ENCODE measurements at places on chromosomes 11 and 22. TPM values are rescaled to one million over a fixed set of nuclear protein-coding genes. Genes with fewer than 3 reads are reported as not detected.

- no peak for DNase-seq
Observed at GRCh38 chr11:129787532-129788155, 28.0 kb upstream of the TMEM45B start.

DNA sequence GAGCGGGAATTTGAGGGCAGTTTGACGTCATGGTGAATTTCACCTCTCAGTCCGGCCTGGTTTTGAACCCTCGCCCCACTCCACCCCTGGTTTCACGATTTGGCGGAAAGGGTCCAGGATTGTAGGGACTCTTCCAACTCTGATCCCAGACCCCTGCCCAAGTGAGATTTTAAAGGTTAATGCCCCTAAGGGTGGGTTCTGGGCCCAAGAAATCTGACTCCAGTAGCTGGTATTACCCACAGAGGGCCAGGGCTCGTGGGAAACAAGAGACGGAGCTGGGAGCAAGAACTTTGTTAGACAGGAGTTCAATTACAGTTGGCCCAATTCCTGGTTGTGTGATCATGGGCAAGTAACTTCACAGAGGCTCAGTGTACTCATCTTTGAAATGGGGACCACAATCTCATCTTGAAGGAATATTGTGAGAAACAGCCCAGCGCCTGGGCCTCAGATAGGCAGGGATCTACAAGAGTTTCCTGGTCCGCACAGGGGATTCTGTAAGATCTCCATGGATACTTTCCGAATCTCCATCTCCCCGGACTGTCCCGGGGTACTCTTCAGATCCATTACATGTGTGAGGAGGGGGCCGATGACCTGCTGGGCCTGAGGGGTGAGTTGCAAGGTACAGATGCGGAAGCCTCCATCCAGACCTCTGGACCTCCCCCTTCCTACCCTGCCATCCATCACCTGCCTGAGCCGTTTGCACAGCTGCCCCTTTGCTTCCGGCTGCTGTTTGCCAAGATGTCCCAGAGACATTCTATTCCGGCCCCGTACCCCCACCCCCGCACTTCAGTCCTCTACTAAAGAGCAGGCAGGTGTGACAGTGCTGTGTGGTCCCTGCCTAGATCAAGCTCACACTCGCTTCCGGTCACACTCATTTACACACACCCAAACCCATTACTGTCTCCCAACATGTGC lies 687 bp upstream of the CALCA start:
- no peak for DNase-seq

DNA sequence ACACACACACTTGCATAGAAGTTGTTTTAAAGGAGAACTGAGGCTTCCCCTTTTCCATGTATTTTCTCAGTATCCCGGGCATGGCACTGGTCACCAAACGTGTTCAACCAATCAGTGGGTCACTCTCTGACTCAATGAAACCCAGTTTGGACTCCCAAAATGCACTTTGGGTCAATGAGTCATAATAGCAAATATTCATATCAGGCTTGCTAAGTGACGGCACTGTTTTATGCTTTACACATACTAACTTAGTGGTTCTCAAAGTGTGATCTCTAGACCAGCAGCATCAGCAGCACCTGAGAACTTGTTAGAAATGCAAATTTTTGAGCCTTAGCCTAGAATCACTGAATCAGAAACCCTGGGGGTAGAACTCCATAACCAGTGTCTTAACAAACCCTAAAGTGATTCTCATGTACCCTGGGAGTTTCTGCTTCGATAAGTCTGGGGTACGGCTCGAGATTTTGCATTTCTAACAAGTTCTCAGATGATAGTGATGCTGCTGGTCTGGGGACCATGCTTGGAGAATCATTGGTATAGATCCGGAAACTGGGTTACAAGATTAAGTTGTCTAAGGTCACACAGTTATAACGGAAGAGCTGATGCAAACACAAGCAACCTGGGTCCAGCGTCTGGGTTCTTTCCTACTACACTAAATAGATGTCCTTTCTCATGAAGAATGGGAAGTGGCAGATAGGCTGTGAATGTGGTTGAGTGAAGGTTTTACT lies 35.6 kb downstream of the ETS1 start:
- DNase-seq = no peak

- DNase-seq = no peak
Observed at GRCh38 chr11:47591764-47592163, 2.4 kb downstream of the C1QTNF4 start.

DNA sequence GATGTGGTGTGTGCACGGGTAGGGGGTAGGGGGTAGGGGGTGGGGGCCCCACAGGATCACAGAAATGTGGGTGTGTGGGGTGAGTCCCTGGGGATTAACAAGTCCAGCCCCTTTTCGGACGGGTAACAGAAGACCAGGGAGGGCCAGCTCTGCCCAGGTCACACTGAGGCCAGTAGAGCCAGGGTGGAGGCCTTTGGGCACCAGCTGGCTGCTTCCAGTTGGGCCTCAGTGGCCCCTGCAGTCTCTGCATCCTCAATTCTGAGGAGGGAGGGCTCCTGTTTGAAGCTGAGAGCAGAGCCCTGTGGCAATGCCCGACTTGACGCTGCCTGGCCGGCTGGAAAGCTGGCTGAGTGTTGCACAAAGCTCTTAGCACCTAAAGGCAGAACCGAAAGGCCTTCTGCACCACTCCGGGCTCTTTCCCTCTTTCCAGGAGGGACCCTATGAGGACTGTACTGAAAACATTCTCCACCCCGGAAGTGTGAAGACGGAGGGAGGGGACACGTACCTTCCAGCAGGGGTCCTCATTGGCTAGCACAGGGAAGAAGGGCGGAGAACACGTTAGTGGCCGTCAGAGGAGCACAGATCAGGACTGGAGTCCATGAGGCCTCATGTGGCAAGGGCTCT lies 120.4 kb downstream of the PHF21B start:
- no peak for DNase-seq

GRCh38 chr11:107704451-107704850 lies 7.4 kb downstream of the SLN start:
- DNase-seq = no peak

DNA sequence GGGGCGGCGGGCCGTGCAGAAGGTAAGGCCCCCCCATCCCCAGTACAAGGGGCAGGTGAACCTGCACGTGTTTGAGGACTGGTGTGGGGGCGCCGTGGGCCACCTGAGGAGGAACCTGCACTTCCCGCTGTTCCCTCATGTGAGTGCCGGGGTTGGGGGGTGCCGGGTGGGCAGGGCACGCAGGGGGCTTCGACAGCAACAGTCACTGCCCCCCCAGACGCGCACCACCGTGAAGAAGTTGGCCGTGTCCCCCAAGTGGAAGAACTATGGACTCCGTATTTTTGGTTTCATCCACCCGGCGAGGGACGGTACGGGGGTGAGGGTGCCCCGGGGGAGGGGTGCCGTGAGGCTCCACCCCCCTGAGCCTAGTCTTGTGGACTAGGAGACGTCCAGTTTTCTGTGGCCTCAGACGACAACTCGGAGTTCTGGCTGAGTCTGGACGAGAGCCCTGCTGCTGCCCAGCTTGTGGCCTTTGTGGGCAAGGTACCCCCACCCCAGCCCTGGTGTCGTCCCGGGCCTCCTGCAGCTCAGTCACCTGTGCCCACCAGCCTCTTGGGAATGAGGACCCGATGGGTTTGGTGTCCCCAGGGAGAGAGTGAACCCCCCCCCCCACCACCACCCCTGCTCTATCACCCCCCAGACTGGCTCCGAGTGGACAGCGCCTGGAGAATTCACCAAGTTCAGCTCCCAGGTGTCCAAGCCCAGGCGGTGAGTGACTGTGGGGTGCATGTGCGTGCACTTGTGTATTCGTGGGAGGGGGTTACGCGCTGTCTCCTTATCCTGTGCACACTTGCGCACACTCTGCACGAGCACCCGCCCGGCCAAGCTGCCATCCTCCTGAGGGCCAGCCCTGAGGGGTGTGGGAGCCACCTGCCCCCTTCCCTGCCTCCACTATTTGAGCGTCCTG lies 3.8 kb downstream of the B4GALNT4 start:
- DNase-seq = no peak

DNA sequence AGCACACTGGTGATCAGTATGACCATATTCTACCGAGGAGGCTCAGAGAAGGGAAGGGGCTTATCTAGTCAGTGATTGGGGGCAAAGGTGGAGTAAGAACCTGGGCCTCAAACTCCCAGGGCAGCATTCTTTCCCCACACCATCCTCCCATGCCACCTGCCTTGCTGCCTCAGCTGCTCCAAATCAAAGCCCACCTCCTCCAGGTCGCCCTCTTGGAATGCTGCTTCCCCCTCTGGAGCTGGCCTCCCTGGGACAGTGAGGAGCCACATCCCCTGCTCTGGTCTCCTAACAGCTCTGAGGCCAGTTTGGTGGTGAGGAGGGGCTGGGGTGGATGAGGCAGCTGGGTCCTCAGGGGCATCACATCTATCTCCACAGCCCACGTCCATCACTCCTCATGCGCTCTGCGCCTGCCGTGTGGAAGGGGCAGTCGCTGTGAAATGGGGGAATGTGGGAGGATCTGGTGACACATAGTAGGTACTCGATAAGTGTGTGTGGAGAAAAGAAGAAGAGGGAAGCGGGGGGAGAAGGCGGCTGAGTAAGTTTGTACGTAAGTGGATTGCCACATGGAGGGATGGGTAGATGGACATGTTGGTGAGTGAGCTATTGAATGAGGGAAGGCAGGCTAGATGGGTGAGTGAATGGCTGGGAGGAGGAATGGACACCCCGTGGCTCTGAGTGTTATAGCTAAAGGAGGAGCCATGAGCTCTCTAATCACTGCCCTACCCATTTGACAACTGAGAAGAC lies 16.1 kb upstream of the ARHGEF17 start:
- no peak for DNase-seq

- no peak for DNase-seq
Observed at GRCh38 chr11:14835496-14836492, 56.2 kb downstream of the CYP2R1 start.

GRCh38 chr11:134740590-134741261 lies 328.7 kb upstream of the B3GAT1 start:
- no peak for DNase-seq

- no peak for DNase-seq
Observed at GRCh38 chr11:26946257-26946716, 47.6 kb upstream of the FIBIN start.

GRCh38 chr11:76825726-76826396 lies 34.9 kb upstream of the ACER3 start:
- no peak for DNase-seq

DNA sequence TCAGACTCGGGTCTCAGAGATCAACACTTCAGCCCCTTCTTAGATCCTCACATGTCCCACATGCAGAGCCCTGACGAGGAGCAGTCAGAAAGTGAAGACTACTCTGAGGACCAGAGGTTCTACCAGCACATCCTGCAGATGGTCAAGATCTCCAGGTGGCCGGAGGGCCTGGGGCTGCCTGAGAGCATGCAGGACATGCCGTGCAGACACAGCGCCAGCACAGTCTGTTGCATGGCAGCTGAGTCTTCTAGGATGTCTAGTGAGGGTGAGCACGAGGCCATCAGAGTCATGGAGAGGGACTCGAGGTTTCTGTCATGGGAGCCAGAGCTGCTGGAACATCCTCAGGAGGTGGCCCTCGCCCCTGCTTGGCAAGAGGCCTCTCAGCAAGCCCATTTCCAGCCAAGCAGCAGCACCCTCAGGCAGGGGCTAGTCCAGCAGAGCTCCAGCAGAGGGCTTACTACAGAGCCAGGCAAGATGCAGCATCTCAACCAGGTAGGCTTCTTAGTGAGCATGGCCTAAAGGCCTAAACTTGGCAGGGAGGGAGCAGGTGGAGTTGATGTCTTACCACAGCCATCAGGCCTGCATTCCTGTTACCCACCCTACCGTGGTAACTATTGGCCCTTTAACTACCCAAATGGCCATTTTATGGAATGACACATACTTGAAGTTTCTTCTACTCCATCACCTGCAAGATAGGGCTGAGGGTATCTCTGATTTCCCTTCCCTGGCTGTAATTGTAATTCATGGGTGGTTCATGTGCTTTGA lies 28.7 kb downstream of the CEP164 start:
- DNase-seq = no peak

GRCh38 chr22:24706054-24706453 lies 68.5 kb downstream of the PIWIL3 start:
- DNase-seq = no peak

DNA sequence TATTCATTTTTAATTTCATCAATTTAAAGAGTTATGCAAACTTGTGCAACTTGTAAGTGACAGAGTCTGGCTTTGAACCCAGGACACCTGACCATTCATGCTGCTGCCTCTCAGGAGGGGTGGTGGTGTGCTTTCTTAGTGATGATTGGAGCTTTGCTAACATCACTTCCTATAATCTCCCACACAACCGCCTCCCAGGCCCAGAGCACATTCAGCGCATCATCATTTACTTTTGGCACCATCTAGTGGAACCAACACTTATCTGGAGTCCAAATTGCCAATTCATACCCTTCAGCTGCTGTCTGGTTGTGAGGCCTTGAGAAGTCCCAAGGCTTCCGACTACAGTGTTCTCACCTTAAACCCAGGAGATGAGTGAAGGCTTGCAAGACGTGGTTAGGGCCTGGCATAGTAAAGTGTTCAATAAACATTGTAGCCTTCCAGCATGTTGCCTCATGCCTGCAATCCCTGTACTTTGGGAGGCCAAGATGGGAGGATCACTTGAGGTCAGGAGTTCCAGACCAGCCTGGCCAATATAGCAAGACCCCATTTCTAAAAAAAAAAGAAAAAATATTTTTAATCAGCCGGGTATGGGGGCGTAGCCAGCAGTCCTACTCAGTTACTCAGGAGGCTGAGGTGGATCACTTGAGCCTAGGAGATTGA lies 1.1 kb upstream of the TTLL1 start:
- DNase-seq = no peak

DNA sequence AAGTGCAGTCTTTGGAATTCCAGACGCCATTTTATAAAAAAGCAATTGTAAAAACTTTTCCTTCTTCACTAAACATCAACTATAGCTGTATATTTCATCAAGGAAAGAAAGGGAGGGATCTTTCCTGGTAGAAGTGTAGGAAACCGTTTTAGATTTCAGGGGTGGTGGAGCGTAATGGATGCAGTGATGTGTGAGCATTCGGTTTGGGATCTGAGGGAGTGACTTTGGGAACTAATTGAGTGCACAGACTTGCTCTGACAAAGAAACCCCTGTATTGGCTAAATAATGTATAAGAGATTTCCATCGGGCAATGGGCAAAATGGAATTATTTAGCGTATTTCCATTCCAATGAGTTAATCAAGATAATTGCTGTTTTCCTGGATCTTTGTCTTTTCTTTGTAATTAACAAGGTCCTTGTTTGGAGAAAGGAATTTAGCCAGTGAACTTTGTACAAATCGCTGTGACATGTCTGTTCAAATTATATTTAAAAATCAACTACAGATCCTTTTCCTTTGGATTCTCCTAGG lies 125.0 kb upstream of the NARS2 start:
- DNase-seq = no peak

Gene OR10A2
- total RNA-seq = not detected

Gene GGT5
- 0.14 TPM for total RNA-seq

Gene MIOX
- total RNA-seq = 1.2 TPM

Gene SLC22A8
- 0.85 TPM for total RNA-seq

Gene LDHAL6A
- total RNA-seq = not detected

Measured in type B pancreatic cell (in vitro differentiated cells).